Hindlimb muscle (tissue), 1 donor: ENCODE measurements at places on chromosomes 5 and 9. TPM values are rescaled to one million over a fixed set of nuclear protein-coding genes. Genes with fewer than 3 reads are reported as not detected.

DNA sequence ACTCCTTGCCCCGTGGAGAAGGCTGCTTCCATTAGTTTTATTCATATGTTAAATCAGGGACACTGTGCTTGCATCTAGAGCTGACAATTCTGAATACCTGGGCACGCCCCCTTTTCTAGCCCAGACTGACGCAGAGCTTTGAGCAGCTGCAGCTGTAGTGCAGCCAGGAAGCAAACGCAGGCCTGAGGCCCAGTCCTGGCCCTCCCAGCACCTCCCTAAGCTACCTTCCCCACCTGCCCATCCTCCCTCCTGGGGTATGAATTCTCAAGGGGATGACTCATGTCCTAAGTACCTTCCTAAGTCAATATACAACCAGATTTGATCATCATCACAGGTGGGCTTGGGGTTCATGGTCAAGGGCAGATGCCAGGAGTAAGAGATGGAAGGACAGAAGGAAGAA lies 3.5 kb downstream of the PHF19 start:
- DNase-seq: no peak

DNA sequence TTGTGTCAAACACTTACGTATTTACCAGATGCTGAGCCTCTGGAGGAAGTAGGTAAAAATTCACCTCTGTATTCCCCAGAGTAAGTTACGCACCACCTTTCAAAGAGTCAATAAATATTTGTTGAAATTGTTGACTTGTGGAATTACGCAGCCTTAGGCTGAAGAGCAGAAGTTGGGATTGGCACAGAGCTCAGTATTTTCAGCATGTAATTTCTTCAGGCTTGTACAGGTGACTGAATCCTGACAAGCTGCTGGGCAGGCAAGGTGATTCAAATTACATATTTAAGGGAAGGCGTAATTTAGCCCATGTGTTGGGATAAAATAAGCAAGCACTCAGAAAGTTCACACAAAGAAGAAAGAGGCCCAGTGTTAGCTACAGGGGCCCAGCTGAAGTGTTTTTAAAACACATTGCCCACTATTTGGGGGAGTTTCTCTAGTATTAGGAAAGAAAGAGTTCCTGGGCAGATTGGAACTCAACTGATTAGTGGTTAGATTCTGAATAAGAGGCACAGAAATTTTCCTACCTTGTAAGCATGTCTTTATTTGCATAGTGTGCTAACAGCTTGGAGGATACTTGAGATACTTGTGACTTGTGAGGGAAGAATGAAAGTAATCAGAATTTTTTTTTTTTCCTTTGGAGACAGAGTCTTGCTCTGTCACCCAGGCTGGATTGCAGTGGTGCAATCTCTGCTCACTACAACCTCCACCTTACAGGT lies 165.3 kb upstream of the FBXL7 start:
- no peak for DNase-seq

- DNase-seq: no peak
These were observed 1530.1 kb downstream of the MAT2B start for GRCh38 chr5:165035520-165035919.

DNA sequence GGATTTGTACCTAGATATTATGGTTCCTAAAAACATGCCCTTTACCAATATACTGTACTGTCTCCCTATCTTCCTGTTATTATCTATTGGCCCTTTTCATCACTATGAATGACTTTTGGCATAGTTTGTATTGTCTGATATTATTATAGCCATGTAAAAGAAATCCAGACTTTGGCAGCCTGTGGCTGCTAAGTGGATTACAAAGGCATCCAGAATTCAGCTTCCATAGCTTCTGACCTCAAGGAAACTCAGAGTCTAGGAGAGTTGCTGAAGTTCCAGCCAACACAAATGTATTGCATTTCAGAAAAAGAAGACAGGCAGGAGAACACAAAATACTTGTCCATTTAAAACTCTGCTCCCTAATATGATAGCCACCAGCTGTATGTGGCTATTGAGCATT lies 319.2 kb upstream of the MPDZ start:
- DNase-seq: no peak

DNA sequence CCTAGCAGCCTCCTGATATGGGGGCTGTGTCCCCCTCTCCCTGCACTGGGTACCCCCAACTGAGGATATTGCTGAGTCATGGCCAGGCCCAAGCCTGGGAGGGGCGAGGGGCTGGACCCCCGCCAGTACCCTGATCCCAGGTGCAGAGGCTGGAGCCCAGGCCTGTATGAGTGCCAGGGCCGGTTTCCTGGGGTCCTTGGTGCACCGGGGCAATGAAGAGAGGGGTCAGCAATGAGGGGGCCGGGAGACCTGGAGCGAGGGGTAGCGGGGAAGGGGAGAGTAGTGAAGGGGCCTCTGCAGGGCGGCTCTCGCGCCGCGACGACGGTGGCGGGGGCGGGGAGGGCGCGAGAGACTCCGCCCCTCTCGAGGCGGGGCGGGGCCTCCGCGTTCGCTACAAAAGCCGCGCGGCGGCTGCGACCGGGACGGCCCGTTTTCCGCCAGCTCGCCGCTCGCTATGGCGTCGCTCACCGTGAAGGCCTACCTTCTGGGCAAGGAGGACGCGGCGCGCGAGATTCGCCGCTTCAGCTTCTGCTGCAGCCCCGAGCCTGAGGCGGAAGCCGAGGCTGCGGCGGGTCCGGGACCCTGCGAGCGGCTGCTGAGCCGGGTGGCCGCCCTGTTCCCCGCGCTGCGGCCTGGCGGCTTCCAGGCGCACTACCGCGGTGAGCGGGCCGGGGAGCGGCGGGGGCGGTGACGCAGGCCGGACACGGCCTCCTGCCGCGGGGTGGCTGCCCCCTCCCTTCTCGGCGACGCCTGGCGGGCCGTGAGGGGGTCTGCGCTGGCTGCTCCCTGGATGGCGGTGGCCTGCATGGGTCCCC lies at the start of gene SQSTM1:
SQSTM1 (plus strand) TSS at position 423 of the 815 bp plus-strand sequence; CDS start at position 455, 32 bp downstream.
- peak; percentile 91 for DNase-seq

- no peak for DNase-seq
These were observed 25.1 kb downstream of the ADGRD2 start for GRCh38 chr9:124475158-124475867.

DNA sequence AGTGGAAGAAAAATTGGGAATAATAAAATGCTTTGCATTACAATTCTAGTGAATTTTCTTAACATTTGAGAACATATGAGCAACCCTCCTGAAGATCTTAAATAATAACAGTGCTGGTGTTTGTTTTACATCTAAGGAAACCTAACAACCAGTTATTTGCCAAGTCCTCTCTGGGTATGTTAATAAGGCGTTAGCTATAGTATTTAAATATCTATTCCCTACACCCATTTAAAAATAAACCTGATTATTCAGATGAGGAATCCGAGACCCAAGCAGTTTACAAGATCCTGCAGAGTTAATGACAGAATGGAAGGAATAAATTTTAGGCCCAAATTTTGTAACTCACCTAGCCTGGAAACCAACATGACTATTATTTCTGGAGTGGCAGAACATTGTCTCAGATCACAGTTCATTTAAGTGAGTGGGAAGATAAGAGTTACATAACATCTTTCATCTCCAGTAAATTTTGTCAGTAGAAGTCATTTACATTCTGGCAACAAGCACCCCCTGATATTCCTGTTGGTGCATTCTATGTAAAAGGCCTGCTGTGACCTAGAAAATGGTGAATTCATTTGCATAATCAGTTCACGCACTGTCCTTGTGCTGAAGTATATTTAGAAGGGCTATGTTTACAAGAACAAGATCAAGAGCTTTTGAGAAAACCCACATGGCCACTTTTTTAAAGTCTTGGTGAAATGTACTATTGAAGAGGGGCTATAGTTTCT lies 148.2 kb downstream of the COX7C start:
- no peak for DNase-seq

GRCh38 chr9:69249337-69249736 lies 75.3 kb downstream of the TJP2 start:
- no peak for DNase-seq

DNA sequence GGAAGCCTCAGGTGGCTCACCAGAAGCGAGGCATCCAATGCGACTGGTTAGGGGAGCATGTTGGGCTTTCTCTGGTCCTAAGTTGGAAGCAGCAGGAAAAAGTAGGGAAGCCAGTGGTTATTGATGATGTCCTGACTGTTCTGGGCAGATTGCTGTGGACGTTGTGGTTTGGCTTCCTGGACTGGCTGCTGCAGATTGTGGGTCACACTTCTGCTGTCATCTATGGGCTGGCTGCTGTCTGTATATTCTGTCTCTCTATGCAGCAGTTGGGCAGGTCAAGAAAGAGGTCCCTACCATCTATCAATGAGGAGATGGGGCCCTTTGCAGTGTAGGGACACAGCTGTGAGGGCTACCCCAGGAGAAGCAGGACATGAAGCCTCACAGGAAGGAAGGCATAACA lies 13.5 kb upstream of the MARCHF6 start:
- no peak for DNase-seq

The OTP gene
- not detected for polyA plus RNA-seq
